Spinal cord (tissue), 10 donors: ENCODE measurements at places on chromosomes 1 and 21. TPM values are rescaled to one million over a fixed set of nuclear protein-coding genes. Genes with fewer than 3 reads are reported as not detected.

The ZFP69 gene
- 7.1 TPM for total RNA-seq

- no peak for DNase-seq
Measured at GRCh38 chr1:211198111-211198510, 61.1 kb upstream of the RCOR3 start.

The CFAP107 gene
- total RNA-seq = 2.3 TPM

DNA sequence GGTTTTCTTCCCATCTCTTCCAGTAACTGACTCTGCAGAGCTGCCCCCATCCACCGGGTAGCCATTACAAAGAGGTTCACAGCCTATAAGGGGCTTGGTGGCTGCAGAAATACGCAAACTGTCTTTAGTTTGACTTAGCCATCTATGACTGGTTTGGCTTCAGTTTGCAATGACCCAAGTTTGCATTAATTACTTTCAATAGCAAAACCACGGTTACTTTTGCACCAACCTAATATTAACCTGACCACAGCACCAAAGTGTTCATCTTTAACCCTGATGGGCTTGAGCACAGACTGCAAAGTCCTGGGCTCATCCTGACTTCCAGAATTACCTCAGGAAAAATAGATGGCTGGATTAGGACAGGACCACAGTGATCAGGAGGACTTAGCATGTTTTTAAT, 2.2 kb upstream of the HAO2 start:
- DNase-seq = no peak

The ARHGEF16 gene
- 2.6 TPM for total RNA-seq

The DENND2C gene
- 9.3 TPM for total RNA-seq

The HNRNPCL2 gene
- not detected for total RNA-seq

The SMPDL3B gene
- total RNA-seq = 2.5 TPM

GRCh38 chr1:109356505-109356904, 41.2 kb downstream of the SORT1 start:
- no peak for DNase-seq

DNA sequence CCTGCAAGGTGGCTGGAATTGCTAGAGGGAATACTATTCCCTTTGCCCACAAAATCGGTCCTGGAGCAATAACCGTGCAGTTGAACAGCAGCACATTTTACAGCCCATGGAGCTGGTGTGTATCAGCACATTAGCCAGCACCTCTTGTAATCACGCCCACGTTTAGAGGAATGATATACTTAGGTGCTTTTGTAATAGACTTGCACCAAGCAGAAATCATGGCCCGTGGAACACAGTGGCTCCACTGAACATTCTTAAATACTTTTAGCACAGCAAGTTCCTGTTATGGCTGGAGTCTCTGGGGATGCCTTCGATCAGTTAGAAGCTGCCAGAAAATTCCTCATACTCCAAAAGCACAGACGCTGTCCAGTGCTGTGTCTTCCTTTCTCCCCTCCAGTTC, 218.1 kb upstream of the FAM78B start:
- no peak for DNase-seq

DNA sequence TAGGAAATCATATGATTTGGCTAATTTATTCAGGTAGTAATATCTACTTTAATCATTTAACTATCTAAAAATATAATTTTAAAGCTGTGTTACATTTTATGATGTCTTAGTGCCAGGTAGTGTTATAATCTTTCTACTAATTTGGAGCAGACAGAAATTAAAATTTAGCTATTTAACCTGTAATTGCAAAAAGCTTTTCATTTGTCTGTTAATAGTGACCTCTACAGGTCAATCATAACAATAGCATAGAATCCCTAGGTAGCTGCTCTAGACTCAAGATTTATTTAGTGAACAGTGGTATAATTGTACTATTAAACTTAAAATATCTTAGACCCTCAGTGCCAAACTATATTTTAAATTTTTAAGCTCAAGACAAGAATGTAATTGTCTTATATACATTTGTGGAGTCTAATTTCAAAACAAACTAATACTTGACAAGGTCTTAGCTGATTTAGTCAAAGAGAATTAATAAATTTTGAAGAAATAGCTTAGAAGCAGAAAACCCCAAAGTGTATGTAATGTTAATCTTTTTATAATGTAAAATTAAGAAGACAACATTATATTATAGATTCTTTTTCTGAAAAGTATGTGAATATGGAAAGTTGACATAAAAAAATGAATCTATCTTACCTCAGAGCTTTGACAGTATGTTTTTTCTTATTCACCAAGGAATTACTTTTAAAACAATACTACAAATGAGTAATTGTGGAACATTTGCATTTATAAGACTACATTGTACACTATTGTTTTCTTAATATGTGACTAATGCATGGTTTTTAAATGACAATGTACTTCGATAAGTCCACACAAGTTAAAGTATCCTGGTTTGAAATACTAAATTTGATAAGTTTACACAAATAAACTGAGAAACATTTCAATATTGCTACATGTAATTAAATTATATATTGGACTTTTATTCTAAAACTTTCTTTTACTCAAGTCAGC, 64.1 kb upstream of the RNPC3 start:
- peak; percentile 44 for DNase-seq

DNA sequence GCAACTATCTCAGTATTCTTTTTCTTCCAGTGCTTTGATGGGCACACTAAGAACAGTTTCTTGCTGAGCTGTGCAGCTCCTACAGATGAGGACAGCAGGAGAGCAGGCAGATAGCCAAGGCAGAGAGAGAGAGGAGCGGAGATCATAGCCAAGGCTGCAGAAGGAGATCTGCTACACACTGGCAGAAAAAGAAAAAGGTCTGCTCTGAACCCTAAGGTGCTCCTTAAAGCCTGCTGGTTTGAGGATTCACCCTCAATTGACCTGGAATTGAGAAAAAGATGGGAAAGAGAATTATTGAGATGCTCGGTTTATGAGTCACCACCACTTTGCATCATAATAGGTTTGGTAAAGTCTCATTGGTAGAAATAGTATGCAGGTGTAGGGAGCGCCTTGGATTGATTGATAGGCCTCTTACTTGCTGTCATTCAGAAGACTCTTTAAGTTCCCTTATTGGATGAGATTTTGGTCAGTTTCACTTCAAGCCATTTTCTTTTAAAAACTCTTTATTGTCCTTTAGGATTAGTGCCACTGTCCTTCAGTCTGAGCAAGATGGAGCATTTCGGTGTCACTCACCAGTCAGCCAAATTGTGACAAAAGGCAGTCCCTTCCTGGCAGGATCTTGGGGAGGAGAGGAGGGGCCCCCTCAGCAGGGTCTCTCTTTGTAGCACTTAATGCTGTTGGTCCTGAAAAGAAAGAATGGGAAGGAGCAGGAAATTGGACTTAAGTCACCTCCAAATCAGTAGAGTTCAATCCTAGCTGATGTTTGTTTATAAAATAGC, 685.0 kb downstream of the ADGRL2 start:
- peak; percentile 92 for DNase-seq

GRCh38 chr1:154081386-154082126, 73.3 kb downstream of the NUP210L start:
- no peak for DNase-seq

DNA sequence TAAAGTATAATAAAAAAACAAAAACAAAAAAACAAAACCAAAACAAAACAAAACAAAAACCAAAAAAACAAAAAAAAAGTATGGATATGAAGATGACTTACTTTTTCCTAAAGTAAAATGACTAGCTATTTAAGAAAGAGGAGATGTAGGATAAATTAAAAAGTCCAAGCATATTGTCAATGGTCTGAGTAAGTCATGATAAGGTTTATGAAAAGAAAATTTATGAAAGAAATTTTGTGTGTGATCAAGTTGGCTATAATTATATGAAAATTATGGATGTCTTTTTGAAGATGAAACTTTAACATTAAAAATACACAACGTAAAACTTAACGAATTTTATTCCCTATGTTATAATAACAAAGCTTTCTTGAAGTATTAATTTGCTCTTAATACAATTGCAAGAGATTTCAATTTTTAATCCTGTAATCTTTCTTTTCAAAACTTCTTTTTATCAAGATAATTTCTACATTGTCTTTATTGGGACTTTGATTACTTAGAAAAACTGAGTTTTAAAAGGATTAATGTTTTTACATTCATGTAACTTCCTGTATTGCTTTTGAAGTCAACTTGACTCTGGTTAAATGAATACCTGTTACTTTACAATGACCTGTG, 200.9 kb upstream of the IVNS1ABP start:
- DNase-seq = no peak

The AGBL4 gene
- total RNA-seq = 5.1 TPM

DNA sequence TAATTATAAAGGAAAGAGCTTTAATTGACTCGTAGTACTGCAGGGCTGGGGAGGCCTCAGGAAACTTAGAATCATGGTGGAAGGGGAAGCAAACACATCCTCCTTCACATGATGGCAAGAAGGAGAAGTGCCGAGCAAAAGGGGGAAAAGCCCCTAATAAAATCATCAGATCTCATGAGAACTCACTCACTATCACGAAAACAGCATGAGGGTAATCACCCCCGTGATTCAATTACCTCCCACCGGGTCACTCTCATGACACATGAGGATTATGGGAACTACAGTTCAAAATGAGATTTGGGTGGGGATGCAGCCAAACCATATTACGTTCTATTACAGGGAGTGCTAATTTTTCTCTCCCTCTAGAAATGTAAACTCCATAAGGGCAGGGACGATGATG, 14.2 kb upstream of the MRPS14 start:
- DNase-seq = no peak

- DNase-seq = no peak
Measured at GRCh38 chr1:56550138-56550858, 29.1 kb downstream of the PLPP3 start.

DNA sequence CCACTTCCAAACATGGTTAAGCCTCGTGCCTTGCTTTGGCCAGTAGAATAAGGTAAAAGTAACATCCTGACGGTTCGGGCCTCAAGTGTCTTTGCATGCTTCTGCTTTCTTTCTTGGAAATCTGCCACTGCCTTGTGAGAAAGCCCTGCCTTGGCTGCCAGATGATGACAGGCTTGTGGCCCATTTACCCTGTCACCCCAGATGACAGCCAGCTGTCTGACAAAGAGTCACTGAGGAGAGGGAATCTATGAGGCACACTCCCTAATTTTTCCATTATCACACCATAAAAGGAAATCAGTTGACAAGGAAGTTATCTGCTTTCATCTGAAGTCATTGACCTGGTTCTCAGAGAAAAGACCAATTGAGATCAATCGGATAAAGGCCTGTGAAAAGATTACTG, 199.8 kb downstream of the USH2A start:
- peak; percentile 28 for DNase-seq

DNA sequence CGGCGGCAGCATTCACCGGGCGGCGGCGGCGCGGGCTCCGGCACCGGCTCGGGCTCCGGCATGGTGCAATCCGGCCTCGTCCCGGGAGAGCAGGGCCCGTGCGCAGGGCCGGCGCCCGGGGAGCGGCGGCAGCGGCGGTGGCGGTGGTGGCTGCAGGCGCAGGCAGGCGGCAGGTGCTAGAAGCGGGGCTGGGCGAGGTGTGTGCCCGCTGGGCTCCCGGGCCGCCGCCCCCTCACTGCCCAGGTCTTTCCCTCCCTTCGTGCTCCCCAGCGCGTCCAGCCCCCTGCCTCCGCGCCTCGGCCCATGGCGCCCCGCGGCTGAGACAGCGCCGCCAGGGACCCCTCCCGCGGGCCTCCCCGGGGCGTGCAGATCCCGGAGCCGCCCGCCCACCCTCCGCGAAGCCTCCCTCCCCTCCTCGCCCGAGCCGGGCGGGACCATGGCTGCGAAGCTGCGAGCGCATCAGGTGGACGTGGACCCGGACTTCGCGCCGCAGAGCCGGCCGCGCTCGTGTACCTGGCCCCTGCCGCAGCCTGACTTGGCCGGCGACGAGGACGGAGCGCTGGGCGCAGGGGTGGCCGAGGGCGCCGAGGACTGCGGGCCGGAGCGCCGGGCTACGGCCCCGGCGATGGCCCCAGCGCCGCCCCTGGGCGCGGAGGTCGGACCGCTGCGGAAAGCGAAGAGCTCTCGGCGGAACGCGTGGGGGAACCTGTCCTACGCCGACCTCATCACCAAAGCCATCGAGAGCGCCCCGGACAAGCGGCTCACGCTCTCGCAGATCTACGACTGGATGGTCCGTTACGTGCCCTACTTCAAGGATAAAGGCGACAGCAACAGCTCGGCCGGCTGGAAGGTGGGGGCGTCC, 492 bp downstream of the FOXO6 start:
- DNase-seq = no peak

GRCh38 chr1:186983327-186983726, 154.6 kb downstream of the PLA2G4A start:
- DNase-seq = no peak

GRCh38 chr1:18937539-18937938, 18.9 kb downstream of the IFFO2 start:
- no peak for DNase-seq

The AADACL3 gene
- total RNA-seq = not detected

GRCh38 chr1:6690186-6690585, 11.4 kb downstream of the DNAJC11 start:
- no peak for DNase-seq

DNA sequence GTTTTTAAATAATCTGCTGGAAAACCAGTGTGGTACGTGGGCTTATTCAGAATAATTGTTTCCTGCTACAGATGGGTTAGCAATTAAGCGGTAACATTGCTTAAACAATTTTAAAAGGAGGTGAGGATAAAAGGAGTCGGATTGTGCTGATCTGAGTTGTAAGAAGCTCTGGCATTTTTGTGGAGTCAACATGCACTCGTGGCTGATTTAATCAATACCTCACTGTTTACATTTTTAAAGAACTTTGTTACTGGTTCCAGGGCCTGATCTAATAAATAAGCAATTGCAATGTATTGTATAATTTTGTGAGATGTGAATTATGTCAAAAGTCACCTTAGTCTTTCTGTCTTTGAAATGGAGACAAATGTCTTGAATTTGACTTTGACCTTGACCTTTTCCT, 474.0 kb downstream of the SETD4 start:
- no peak for DNase-seq

DNA sequence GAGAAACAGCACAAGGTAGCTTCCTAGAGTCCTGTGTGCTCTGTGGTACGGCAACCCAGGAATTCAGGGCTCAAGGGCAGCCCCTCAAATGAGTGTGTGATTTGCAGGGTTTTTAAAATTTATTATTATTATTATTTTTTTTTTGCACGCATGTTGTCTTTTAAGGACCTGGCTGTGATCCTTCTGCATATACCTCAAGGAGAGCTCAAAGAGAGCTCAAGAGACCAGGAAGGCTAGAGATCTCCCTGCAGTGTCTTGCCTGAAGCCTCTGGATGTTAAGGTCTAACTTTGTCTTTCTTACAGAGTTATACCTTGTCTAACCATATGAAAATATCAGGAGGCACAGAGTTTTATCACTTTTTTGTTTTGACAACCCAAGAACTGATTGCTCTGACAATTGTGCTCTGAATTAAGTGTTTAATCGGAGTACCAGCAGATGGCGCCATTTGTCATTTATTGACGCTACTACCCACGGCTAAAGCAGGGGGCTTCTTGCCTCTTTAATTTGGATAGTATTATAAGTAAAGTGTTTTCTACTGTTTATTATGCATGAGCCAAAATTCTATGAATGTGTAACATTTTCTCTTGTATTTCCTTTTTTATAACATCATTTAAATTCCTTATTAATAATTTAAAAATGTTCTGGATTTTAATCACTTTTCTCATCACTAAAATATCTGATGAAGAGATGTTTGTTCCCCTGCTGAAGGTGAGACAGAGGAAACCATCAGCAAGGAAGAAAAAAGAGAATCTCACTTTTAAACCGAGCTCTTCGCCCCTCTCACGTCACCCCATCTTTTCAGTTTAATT, 35.8 kb upstream of the LMO4 start:
- DNase-seq = peak; percentile 92

The C1orf167 gene
- 0.30 TPM for total RNA-seq

GRCh38 chr1:21311016-21311415, 20.8 kb upstream of the ECE1 start:
- DNase-seq = no peak

The INSRR gene
- total RNA-seq = 0.40 TPM

The PCSK9 gene
- total RNA-seq = 3.2 TPM
